ENCODE measurements at places on chromosomes 3 and 15.

- H3K27ac ChIP-seq, result no peak overlapping the region
- no peaks in the 10 kb centered on the region for H3K36me3 ChIP-seq
These were observed 35.6 kb upstream of the GYG1 start for GRCh38 chr3:148955544-148956346.

DNA sequence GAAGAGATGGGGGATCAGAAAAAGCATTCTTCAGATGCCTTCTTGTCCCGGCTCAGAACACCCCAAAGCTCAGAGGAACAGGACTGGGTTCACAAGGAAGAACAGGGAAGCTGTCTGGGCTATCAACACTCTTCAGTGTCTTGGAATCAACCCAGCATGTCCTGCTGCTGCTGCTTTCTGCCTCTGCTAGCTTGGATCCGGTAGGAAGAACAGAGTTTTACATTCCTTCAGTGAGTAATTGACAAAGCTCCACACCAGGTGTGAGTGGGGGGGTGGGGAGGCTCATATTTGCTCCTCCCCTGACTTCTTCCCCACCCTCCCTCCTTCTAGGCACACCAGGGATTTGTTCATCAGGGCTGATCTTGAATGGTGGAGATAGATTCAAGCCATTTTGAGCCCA is 13.1 kb upstream of the ETV5 start:
- no peaks in the 10 kb centered on the region for H3K36me3 ChIP-seq
- no peak overlapping the region for H3K27ac ChIP-seq
- no peaks in the 10 kb centered on the region for H3K4me1 ChIP-seq
- peaks cover 51% of the 10 kb centered on the region for H3K27me3 ChIP-seq
- DNase-seq, result no peak

DNA sequence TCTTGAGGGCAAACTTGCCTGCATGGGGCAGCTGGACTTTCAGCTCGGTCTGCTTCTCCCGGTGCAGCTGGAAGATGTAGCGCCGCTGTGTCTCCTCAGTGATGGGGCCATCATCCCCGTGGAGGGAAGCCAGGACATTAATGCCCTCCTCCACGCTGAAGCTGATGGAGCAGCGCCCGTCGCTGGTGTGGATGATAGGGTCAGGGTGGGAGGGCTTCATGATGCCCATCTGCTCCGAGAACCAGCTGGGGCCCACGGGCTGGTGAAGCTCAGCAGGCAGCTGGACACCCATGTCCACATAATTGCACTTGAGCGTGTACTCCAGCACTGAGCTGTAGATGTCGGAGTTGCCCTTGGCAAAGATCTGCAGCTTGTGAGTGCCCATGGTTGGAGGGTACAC is 46.9 kb downstream of the KY start:
- H3K4me3 ChIP-seq, result no peak overlapping the region
- peaks cover 28% of the 10 kb centered on the region for H3K27me3 ChIP-seq
- peaks cover 7% of the 10 kb centered on the region for H3K4me1 ChIP-seq

DNA sequence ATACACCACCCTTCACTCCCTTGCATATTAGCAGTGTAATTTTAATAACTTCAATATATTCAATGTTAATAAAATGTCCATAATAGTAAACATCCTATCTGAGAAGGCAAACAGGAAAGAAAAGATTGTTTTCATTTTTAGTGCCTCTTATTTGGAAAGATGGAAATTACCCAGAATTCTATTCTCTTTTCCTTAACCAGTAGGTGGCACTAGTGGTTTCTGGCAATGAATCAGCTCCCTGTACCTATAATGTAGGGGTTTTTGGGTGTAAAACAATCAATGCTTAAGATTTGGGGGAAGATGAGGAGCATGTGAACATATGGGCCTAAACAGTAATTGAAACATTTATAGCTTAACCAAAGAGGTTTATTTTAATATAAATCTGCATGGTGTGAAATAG is 5.7 kb upstream of the SEMA6D start:
- DNase-seq, result no peak
- H3K4me1 ChIP-seq, result no peaks in the 10 kb centered on the region
- H3K36me3 ChIP-seq, result no peaks in the 10 kb centered on the region
- no peak overlapping the region for H3K27ac ChIP-seq
- H3K4me3 ChIP-seq, result no peak overlapping the region
- peaks cover 17% of the 10 kb centered on the region for H3K27me3 ChIP-seq

GRCh38 chr3:189637750-189638149 is 6.6 kb downstream of the TP63 start:
- no peak for DNase-seq
- H3K27me3 ChIP-seq, result peaks cover 4% of the 10 kb centered on the region
- H3K4me3 ChIP-seq, result no peak overlapping the region
- H3K36me3 ChIP-seq, result no peaks in the 10 kb centered on the region

DNA sequence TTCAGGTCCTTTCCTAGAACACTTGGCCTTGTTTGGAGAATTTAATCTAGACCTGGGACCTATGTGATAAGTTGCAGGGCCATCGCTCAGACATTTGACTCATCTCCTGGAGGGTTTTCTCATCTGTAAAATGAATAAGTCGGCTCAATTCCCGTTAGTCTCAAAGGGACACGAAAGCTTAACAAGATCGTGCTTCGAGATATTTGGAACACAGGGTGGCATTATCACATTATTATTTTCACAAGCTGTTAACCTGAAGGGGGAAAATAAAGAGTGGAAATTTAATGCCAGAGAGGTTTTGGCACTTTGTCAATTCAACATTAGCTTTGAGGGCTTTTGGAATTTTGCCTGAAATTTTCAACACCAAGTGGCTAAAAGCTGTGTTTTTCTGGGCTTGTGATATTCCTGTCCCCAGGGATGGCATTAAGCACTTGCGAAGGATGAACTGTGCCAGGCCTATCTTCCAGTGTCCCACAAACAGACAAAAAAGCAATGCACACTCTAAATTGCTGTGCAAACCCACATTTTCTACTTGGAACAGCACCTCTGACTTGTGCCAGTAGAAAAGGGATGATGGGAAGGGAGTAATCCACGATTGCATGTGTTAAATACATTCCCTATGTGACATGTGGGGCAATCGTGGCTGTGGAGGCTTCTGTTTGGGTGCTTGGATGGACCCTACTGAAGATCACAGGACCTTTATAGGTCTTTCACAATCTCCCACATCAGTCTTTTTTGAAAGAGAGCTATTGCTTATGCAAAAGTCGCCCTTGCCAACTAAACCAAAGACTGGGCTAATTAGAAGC is 478.7 kb downstream of the MFSD1 start:
- H3K27me3 ChIP-seq, result no peaks in the 10 kb centered on the region
- no peaks in the 10 kb centered on the region for H3K36me3 ChIP-seq
- no peak overlapping the region for H3K4me3 ChIP-seq
- H3K4me1 ChIP-seq, result no peaks in the 10 kb centered on the region
- no peak for DNase-seq
- no peak overlapping the region for H3K27ac ChIP-seq

DNA sequence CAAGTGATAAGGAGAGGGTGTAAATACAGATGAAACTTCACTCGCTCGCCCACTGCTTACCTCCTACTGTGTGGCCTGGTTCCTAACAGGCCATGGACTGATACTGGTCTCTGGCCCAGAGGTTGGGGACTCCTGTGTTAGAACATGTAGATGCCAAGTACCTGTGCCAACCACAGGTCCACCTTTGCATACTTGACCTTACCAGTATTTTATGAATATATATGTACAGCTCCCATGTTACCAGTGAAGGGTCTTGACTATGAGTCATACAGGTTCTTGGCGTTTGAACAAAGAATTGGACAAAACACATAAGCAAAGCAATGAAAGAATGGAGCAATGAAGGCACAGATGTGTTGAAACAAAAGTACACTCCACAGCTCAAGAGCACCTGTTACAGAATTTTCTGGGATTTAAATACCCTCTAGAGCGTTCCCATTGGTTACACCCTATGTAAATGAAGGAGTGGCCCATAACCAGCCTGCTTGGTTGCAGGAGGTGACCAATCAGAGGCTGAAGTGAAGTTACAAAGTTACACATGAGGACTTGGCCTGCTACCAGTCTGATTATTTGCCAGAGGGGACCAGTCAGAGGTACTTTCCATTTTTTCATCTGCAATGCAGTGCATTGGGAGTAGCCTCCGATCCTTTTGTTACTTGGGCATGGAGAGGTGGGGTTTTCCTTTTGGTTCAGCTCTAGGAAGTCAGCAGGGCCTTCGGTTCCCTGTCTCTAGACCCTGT is 1.7 kb upstream of the GFM1 start:
- peaks cover 24% of the 10 kb centered on the region for H3K4me1 ChIP-seq
- DNase-seq, result no peak
- no peak overlapping the region for H3K27ac ChIP-seq
- no peaks in the 10 kb centered on the region for H3K27me3 ChIP-seq

DNA sequence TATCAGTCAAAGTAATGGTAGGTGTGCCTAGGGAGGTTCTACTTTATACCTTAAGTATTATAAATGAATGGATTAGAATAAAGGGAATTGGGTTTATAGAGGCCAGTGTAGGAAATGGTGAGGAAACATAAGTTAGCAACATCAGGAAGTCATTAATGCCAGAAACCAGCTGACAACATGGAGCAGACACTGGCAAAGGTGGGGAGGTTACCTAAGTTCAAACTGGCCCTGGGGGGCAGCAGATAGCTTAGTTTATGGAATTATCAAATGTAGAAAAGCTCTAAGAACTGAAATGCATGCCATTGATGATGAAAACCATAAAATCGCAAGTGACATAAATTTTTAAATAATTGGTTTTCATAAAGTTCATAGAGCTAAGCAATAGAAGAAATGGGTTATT is 498.6 kb downstream of the NAALADL2 start:
- H3K36me3 ChIP-seq, result no peaks in the 10 kb centered on the region
- H3K27me3 ChIP-seq, result no peaks in the 10 kb centered on the region
- no peak for DNase-seq
- no peak overlapping the region for H3K4me3 ChIP-seq
- H3K27ac ChIP-seq, result no peak overlapping the region

GRCh38 chr3:136350132-136350531 is 100.0 kb downstream of the PCCB start:
- DNase-seq, result no peak
- H3K36me3 ChIP-seq, result peaks cover 12% of the 10 kb centered on the region
- no peak overlapping the region for H3K4me3 ChIP-seq
- H3K27me3 ChIP-seq, result no peaks in the 10 kb centered on the region
- peaks cover 11% of the 10 kb centered on the region for H3K4me1 ChIP-seq

DNA sequence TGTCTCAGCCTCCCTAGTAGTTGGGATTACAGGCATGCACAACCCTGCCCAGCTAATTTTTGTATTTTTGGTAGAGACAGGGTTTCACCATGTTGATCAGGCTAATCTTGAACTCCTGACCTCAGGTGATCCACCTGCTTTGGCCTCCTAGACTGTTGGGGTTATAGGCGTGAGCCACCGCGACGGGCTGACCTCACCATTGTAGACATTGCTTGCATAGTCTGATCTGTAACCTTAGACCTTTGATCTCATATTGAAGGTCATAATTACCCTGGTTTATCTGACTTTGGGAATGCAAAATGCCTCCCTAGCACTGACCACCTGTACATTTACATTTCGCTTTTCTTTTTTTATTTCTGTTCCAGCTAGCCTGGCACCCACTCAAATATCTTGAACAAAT is 31.2 kb downstream of the ADGRG7 start:
- no peaks in the 10 kb centered on the region for H3K36me3 ChIP-seq
- H3K4me3 ChIP-seq, result no peak overlapping the region
- peaks cover 8% of the 10 kb centered on the region for H3K4me1 ChIP-seq
- H3K27ac ChIP-seq, result no peak overlapping the region
- no peak for DNase-seq

DNA sequence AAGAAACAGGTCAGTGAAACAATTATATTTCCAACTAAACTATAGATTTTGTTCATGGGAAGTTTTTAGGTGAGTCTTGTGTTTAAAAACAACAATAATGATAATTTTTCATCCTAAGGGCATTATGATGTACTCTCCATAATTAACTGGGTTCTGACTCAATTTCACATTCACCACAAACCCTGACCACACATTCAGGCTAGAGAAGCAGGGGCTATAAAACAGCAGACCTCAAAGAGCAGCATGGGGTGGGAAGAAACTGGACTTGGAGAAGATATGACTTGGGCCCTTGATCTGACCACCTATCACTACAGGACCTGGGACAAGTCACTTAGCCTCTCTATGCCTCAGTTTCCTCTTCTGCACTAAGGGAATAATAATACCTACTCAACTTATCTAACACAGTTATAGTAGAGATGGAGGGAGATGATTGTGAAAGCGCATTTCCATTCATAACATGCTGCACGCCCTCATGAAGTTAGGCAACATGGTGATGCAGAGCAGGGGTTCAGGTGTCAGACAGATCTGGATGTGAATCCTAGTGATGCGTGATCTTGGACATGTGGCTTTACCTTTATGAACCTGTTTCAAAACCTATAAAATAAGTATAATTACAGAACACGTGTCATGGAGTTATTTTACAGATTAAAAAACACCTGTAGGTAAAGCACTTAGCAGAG is 63.0 kb upstream of the ACP3 start:
- DNase-seq, result no peak
- peaks cover 3% of the 10 kb centered on the region for H3K27me3 ChIP-seq
- no peak overlapping the region for H3K4me3 ChIP-seq

DNA sequence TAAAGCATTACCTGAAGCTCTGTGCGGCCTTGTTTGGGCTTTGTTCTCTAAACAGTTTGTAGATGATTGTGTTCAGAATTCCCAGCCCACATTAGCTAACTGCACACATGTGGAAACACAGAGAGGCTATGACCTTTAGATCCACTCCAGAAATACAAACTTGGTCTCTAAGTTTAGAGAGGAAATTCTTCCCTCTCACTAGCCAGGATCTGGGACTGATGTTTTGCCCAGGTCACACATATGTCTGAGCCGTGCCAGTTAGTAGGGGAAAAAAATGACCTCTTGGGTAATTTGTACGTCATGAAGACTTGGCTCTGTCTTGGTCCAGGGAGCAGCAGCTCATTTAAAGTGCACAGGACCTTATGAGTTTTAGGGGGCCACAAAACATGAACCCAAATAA is 223.1 kb downstream of the RBMS3 start:
- H3K4me1 ChIP-seq, result no peaks in the 10 kb centered on the region
- no peak for DNase-seq
- H3K36me3 ChIP-seq, result no peaks in the 10 kb centered on the region
- no peaks in the 10 kb centered on the region for H3K27me3 ChIP-seq
- H3K27ac ChIP-seq, result no peak overlapping the region
- H3K4me3 ChIP-seq, result no peak overlapping the region

GRCh38 chr15:66153549-66154415 is 99.8 kb downstream of the MEGF11 start:
- no peak overlapping the region for H3K4me3 ChIP-seq
- H3K27ac ChIP-seq, result no peak overlapping the region
- H3K27me3 ChIP-seq, result peaks cover 47% of the 10 kb centered on the region
- no peaks in the 10 kb centered on the region for H3K36me3 ChIP-seq
- DNase-seq, result no peak

GRCh38 chr3:125960066-125960424 is 8.9 kb upstream of the ROPN1B start:
- no peaks in the 10 kb centered on the region for H3K4me1 ChIP-seq
- H3K4me3 ChIP-seq, result no peak overlapping the region
- H3K36me3 ChIP-seq, result no peaks in the 10 kb centered on the region

Data from activated naive CD4-positive, alpha-beta T cell treated with anti-CD3 and anti-CD28 coated beads, Interleukin-2, amount 10 ng/mL, durations not matched to agents 7 days and 5 days (primary cell).